ENCODE measurements at places on chromosomes 1 and 21. TPM values are rescaled to one million over a fixed set of nuclear protein-coding genes. Genes with fewer than 3 reads are reported as not detected.

BRINP3 gene
- not detected for polyA plus RNA-seq

GRCh38 chr1:94535095-94535494 is 6.5 kb downstream of the F3 start:
- no peak overlapping the region for H3K27ac ChIP-seq
- no peaks in the 10 kb centered on the region for H3K36me3 ChIP-seq
- H3K4me1 ChIP-seq, result no peaks in the 10 kb centered on the region
- no peaks in the 10 kb centered on the region for H3K27me3 ChIP-seq
- DNase-seq, result no peak

DNA sequence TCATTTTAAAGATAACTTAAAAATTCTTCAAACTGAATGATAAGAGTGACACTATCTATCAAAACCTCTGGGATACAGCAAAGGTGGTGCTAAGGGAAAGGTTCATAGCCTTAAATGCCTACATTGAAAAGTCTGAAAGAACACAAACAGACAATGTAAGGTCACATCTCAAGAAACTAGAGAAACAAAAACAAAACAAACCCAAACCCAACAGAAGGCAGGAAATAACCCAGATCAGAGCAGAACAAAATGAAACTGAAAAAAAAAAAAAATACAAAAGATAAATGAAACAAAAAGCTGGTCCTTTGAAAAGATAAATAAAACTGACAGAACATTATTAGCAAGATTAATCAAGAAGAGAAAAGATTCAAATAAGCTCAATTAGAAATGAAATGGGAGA is 6.8 kb downstream of the ODF2L start:
- peak overlapping the region; percentile 21 for H3K4me3 ChIP-seq
- H3K36me3 ChIP-seq, result no peaks in the 10 kb centered on the region
- H3K27me3 ChIP-seq, result no peaks in the 10 kb centered on the region
- peak; percentile 41 for DNase-seq
- peak overlapping the region; percentile 35 for H3K27ac ChIP-seq

BARHL2 gene
- polyA plus RNA-seq, result not detected

DNA sequence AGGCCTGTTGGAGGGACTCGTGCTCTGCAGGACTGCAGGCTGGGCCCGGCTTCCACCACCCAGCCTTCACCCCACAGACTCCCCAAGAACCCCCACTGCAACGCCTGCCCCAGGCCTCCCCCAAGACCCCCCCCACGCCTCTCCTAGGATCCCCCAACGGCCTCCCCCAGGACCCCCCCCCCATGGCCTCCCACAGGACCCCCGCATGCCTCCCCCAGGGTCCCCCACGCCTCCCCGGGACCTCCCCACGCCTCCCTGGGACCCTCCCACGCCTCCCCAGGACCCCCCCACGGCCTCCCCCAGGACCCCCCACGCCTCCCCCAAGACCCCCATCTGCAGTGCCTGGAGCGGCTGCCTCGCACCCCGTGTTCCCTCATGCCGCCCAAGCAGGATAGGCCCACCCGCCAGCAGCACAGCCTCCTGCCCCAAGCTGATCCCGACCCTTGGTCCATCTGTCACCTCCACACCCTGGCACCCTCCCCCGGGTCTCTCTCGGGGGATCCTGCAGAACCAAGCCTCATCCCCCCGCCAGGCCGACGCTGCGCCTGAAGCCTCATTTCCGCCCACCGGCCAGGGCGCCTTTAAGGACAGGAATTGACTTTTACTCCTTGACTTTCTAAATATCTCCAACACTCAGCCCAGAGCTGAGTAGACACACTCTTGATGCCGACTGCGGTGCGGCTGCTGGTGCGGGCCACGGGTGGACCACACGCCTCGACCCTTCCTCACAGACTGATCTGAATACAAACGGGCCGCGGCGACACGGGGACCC is 14.1 kb upstream of the RNF223 start:
- no peak for DNase-seq
- H3K4me3 ChIP-seq, result no peak overlapping the region
- H3K36me3 ChIP-seq, result no peaks in the 10 kb centered on the region
- H3K4me1 ChIP-seq, result no peaks in the 10 kb centered on the region

DNA sequence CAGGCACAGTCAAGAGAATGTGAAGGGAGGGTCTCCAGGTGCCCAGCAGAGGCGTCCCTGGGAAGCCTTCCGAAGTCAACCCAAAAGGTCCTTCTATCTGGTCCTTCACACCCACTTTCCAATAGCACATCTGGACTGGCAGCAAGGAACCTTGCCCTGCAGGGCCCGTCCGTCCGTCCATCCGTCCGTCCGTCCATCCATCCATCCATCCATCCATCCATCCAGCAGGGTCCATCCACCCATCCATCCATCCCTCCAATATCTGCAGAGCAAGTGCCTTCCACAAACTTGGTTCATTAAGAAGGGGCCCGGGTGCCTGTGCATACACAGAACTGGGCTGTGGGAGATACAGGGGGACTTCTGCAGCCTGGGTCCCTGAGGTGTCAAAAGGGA is 31.6 kb downstream of the SLC45A1 start:
- no peak for DNase-seq
- no peaks in the 10 kb centered on the region for H3K27me3 ChIP-seq
- H3K4me1 ChIP-seq, result peaks cover 8% of the 10 kb centered on the region

GRCh38 chr1:240765732-240766363 is 153.9 kb upstream of the GREM2 start:
- no peak overlapping the region for H3K27ac ChIP-seq
- H3K4me1 ChIP-seq, result no peaks in the 10 kb centered on the region
- no peak for DNase-seq

DNA sequence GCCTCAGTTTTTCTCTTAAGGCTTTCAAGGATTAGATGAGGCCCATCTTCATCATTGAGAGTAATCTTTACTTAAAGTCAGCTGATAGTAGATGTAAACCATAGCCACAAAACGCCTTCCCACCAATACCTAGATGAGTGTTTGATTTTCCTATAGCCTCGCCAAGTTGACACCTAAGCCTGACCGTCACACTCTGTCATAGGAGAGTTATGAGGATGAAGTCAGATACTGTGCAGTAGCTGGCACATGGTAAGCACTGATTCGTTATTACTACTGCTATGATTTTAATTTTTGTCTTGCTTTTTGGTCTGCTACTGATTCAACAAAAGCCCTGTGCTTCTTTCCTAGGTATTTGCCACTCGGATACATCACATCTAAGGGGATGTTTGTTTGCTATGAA is 395.5 kb downstream of the RPS6KC1 start:
- H3K4me3 ChIP-seq, result no peak overlapping the region
- H3K4me1 ChIP-seq, result no peaks in the 10 kb centered on the region
- no peak overlapping the region for H3K27ac ChIP-seq
- H3K27me3 ChIP-seq, result no peaks in the 10 kb centered on the region

- H3K36me3 ChIP-seq, result no peaks in the 10 kb centered on the region
- H3K27me3 ChIP-seq, result no peaks in the 10 kb centered on the region
- no peaks in the 10 kb centered on the region for H3K4me1 ChIP-seq
- H3K27ac ChIP-seq, result no peak overlapping the region
- DNase-seq, result no peak
These were observed 4.3 kb downstream of the AMPD1 start for GRCh38 chr1:114691061-114691460.

SPATA45 gene
- polyA plus RNA-seq, result not detected

- H3K27me3 ChIP-seq, result no peaks in the 10 kb centered on the region
- no peak overlapping the region for H3K27ac ChIP-seq
- no peaks in the 10 kb centered on the region for H3K36me3 ChIP-seq
- H3K4me1 ChIP-seq, result peaks cover 41% of the 10 kb centered on the region
- H3K4me3 ChIP-seq, result no peak overlapping the region
- no peak for DNase-seq
These were observed 180.6 kb upstream of the EDN2 start for GRCh38 chr1:41664861-41665640.

HES4 gene
- polyA plus RNA-seq, result 0.61 TPM

DNA sequence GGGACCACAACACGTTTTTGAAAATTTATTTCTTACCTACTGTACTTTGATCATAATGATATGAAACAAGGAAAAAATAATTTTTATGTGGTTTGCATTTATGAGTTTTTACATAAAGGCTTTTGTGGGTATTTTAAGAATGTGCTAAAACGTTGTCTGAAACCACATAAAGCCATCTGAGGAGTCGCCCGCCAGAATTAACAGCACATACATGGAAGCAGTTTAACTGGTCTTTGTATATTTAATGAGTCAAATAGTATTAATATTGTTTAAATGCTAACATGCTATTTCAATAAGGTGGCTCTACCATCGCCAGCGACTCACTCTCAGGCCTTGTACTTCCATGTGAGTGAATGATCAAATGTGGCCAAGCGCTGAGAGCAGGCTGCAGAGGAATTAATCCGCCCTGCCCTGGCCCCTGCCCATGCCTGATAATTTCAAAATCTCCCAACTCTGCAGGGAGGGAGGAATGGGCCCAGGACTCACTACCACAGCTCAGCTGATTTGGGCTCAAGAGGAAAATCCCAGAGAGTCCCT is 49.6 kb downstream of the SLC66A1 start:
- no peaks in the 10 kb centered on the region for H3K36me3 ChIP-seq
- H3K27ac ChIP-seq, result peak overlapping the region; percentile 1
- H3K4me3 ChIP-seq, result no peak overlapping the region
- H3K27me3 ChIP-seq, result no peaks in the 10 kb centered on the region
- DNase-seq, result no peak

TAS1R1 gene
- not detected for polyA plus RNA-seq

- H3K36me3 ChIP-seq, result no peaks in the 10 kb centered on the region
- peaks cover 23% of the 10 kb centered on the region for H3K4me1 ChIP-seq
- peak overlapping the region; percentile 58 for H3K4me3 ChIP-seq
- no peak for DNase-seq
- H3K27me3 ChIP-seq, result no peaks in the 10 kb centered on the region
These were observed 407 bp downstream of the CAMSAP2 start for GRCh38 chr1:200738949-200739651.

GRCh38 chr1:55428944-55429931 is 214.1 kb upstream of the USP24 start:
- no peak overlapping the region for H3K4me3 ChIP-seq
- DNase-seq, result no peak
- H3K27me3 ChIP-seq, result no peaks in the 10 kb centered on the region
- no peaks in the 10 kb centered on the region for H3K36me3 ChIP-seq
- H3K4me1 ChIP-seq, result no peaks in the 10 kb centered on the region

GRCh38 chr21:44337941-44338895 is 972 bp downstream of the CFAP410 start:
- H3K4me1 ChIP-seq, result peaks cover 10% of the 10 kb centered on the region
- peak overlapping the region; percentile 72 for H3K27ac ChIP-seq
- peaks cover 38% of the 10 kb centered on the region for H3K36me3 ChIP-seq
- peak overlapping the region; percentile 28 for H3K4me3 ChIP-seq
- H3K27me3 ChIP-seq, result no peaks in the 10 kb centered on the region
- DNase-seq, result no peak

EVA1B gene
- 0.43 TPM for polyA plus RNA-seq

- H3K27me3 ChIP-seq, result no peaks in the 10 kb centered on the region
- DNase-seq, result no peak
- H3K4me1 ChIP-seq, result peaks cover 8% of the 10 kb centered on the region
- no peaks in the 10 kb centered on the region for H3K36me3 ChIP-seq
- H3K4me3 ChIP-seq, result no peak overlapping the region
These were observed 23.9 kb downstream of the WDR64 start for GRCh38 chr1:241675983-241676382.

SIM2 gene
- polyA plus RNA-seq, result not detected

All from naive thymus-derived CD4-positive, alpha-beta T cell (primary cell).